Left forelimb (tissue), 1 donor: ENCODE measurements at places on chromosomes 16 and 17.

DNA sequence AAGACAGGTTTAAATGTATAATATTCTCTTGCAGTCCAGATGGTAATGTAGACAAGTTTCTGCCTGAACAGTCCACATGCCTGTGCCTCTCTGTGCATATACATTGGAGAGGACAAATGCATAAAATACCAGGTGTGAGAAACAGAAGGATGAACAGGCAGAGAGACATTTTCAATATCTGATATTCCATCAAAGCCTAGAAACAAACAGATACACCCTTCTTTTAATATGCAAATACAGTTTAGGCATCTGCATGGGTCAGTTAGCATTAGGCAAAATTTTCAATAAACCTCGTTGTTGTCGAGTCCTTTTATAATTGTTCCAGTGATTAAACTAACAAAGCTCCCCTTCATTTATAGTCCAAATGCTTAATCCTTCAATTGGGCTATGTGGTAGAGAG lies 897 bp downstream of the OMG start:
- DNase-seq = no peak

DNA sequence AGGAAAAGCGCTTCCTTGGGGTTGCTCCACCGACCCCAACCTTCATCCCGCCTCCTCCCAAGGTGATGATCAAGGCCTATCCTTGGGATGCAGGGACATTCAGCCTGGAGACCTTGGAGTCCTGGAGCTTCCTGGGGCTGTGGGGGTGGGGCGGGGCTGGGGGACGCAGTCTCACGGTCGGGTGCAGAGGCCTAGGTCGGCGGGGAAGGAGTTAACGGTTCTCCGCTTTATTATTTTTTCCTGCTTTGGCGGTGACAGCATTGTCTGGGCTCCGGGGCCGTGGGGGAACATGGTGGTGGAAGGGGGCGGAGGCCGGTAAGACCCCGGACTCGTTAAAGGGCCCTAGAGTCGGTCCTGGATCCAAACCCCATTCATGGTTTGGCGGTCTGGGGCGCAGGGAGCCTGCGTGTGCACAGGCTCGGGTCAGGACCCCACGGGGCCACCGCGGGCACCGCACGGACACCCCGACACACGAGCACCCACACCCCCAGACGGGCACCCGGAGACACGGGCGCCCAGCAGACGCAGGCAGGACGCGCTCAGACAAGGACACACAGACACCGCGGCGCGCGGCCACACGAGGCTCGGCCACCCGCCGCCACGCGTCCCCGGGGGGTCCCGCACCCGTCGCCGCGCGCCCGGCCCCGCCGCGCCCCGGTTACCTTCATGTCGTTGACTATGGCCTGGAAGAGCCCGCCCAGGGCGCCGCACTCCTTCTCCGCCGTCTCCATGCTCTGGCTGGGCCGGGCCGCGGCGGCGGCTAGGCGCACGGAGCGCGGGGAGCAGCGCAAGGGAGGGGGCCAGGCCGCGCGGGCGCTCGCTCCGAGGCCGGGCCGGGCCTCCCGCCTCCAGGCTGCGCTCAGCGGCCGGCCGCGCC lies 554 bp downstream of the MTSS2 start:
- no peak for DNase-seq

DNA sequence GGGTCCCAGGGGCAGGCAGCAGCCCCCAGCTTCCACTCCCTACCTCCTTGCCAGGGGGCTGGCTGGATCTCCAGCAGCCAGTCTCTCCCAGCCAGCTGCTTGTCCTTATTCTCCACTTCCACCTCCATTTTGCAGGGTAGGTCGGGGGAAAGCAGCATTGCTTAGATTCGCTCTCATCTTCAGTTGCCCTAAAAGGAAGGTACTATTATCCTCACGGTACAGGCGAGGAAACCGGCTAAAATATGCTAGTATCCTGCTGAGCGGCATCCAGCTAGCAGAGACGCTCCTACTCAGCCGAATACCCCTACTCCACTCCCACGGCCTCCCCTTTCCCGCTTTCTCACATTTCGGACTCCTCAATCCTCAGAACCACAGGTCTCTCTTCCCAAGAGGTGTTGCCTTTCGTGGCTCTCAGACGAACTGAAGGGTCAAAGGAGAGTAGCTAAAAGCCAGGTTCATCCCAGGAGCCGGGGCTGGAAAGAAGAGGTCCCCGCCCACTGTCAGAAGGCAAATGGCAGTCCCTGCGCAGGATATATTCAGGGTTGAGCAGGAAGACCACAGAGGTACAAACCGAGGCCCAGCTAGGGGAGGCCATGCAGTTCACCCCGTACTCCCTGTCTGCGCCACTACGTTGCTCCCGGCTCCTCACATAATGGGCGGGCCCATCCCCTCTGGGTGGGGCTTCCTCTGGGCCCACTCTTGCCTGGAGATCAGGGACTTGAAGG lies 1.7 kb upstream of the RAB11FIP4 start:
- DNase-seq = peak; percentile 59

DNA sequence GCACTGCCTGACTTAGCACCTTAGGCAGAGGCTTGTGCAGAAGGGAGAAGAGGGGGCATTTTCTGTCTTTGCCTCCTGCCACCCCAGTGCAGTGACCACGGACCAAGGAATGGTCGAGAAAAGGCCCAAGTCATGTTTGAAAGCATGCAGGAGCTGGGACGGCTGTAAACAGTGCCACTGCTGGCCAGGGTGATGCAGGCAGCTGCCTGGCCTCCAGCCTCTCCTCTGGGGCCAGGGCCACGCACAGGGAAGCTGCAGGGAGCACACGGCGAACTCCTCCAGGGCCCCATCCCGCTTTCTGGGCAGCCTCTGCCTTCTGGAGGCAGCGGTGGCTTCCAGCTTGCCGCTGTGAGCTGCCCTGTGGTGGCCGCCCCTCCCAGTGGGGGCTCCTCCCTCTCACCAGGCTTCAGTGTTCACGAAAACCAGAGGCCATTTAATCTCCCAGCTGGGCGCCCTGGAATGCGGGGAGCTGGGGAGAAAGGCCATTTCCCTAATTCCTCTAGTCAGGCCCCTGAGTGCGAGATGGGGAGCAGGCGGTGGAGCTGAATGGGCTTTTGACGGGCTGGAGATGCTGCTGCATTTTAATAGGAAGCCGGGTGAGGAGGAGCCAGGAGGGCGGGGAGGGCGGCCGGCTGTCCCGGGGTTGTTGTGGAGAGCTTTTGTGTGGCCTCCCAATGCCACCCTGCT lies 28.7 kb upstream of the DNAI2 start:
- DNase-seq = no peak

DNA sequence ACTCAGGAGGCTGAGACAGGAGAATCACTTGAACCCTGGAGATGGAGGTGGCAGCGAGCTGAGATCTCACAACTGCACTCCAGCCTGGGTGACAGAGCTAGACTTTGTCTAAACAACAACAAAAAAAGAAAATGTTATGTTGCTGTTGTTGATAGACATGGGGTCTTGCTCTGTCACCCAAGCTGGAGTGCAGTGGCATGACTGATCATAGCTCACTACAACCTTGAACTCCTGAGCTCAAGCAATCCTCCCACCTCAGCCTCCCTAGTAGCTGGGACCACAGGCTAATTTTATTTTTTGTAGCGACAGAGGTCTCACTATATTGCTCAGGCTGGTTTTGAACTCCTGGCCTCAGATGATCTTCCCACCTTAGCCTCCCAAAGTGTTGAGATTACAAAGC lies 20.0 kb downstream of the FBXO47 start:
- no peak for DNase-seq

- no peak for DNase-seq
Measured at GRCh38 chr16:27722892-27723450, 173.0 kb downstream of the KATNIP start.

GRCh38 chr17:48285614-48286013 lies 144.4 kb downstream of the SKAP1 start:
- DNase-seq = no peak

DNA sequence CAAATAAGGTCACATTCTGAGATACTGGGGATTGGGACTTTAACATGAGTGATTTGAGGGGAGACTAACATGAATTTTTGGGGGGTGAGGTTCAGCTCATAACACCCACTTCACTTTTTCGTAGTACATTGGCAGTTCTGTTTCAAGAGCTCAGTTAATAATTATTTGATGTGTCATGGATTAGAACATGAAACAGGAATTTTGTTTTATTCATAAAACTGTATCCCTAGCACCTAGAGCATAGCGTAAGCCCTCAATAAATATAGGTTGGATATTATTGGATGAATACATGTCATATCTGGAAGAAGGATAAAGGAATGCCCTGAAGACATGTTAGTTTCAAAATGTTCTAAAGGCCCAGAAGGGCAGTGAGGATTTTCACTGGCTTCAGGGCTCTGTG lies 119.8 kb downstream of the PRKCA start:
- no peak for DNase-seq

DNA sequence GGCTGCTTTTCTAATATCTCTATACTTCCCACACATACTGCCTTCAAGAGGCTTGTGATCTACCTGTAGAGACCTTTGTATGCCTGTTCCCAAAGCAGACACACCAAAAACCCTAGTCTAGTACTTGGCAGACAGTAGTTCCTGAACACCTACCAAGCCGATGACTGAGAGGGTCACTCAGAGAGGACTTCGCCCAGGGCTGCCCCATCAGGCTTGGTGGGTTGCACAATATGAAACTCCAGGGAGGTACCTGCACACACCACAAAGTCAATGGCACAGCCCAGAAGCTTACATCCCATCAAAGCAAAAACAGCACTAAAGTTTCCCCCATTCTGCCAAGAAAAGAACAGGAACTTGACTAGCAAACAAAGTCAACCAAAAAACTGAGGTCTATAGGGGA lies 30.3 kb downstream of the ASPA start:
- DNase-seq = no peak

DNA sequence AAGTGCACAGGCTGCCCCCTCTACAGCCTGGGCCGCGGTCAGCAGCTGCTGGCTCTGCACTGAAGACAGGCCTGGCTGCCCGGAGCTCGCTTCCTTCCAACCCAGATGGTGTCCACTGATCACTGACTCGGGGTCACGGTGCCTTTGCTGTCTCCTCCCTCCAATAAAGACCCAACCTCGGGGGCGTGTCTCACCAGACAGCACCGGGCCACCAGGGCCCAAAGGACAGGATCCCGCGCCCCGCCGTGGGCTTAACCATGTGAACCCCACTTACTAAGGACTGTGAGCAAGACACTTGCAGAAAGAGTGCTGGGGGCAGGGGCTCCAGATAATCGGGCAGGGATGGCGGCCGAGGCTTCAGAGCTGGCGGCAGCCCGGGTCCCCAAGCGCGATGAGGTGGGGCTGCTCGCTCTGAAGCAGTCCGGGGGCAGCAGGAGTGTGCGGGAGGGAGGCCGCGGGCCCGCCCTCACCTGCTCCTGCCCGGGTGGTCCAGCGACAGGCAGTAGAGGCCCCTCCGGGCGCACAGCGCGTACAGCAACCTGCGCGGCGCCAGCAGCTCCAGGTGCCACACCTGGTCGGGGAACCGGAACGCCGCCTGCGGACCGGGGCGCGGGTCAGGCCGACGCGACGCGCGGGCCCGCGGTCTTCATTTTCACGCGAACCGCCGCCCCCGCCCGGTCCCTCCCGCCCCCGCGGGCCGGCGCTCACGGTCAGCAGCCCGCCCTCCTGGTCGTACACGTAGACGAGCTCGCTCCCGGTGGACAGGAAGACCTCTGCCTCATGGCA lies 502 bp downstream of the FAAP100 start:
- no peak for DNase-seq

- peak; percentile 77 for DNase-seq
Measured at GRCh38 chr17:38879878-38880665, 10.2 kb downstream of the LASP1 start.

DNA sequence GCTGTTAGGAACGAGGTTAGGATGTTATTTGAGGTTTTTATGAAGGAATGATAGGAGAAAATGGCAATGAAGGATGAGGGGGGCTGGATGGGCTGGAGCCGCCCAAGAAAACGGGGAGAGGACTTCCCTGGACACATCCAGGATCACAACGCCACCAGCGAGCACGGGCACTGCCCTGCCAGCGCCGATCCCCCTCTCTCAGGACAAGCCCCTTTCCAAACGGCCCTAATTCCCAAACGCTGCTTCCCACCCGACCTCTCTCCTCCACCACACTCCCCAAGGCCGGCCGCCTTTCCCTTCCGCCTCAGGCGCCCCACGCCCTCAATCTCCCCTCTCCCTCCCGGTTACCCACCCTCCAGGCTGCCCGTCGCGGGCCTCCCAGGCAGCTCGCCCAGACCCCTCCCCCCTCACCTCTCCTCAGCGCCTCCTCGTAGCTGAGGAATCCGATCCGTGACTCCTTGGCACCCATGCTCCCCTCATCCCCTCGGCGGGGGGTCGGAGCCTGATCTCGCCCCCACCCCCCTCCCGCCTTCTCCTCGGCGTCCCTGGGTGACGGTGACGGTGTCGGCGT lies 377 bp downstream of the USP32 start:
- no peak for DNase-seq

DNA sequence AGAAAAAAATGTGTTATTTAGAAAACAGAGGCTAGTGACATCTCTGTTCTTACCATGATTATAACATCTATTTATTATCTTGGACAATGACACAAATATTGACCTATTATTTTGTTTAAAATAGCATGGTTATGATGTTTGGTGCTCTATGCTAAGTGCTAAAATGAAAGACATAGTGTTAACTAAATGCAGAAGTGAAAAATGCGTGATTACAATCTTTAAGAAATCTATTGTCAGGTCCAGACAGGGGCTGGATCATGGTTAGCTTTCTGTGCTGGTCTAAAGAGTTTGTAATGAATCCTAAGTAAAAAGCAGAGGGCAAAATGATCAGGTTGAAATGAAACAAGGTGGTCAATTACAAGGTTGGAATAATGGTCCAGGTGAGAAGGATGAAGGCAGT lies 622 bp upstream of the KRT28 start:
- DNase-seq = no peak

DNA sequence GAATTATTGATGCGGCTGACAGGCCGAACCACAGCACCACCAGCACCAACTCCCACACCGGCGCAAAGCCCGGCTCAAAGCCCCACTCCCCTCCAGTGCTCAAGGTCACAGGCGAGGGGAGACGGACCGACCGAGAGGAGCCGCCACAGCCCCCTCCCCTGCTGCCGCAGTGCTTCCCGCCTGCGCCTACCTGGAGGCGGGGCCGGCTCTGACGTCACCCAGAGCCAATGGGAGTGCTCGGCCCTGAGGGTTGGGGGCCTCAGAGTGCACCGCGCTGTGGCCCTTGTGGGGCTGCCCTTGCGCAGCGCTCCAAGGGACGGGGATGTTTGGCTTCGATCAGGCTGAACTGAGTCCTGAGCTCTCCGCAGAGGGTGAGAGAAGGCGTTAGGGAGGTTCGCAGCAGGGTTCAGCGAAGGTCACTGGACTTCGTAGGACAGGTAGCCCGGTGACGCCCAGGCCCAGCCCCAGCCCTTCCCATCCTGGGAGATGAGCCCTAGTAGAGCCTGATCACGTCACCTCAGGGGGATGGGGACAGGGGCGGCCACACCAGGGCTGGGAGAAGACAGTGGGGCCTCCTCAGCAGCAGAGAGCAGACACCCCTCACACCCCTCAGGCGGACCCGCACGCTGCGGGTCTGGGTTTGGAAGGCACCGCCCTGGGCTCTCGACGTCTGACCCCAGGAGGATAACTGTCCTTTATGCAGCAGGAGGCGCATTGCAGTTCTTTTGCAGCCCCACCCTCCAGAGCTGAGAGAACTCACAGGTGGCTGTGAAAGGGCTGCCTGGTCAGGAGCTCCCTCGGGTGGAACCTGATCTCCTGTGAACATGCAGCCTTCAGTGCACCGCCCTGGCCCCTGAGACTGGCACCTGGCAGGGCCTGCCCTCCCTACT lies 1.5 kb downstream of the NDRG4 start:
- DNase-seq = no peak
